ENCODE measurements at places on chromosomes 16 and 17.

GRCh38 chr17:66002063-66002585 is 189.8 kb downstream of the CEP112 start:
- DNase-seq: no peak

DNA sequence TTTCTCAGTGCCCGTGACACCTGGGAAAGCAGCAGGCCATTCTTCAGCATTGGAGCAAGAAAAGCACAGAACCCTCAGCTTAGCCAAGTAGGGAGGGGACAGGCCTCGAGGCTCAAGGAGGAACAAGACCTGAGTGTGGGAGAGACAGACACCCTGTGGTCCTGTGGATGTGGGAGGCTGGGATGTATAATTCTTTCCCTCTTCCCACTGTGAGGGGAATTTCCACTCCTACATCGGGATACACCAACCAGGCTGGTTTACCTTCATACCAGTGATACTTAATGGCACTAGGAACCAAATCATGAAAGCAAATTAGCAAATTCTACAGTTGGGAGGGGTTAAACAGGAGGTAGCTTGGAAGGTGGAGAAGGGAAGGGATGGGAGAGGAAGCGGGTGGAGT is 41.7 kb downstream of the LYRM1 start:
- no peak for DNase-seq

DNA sequence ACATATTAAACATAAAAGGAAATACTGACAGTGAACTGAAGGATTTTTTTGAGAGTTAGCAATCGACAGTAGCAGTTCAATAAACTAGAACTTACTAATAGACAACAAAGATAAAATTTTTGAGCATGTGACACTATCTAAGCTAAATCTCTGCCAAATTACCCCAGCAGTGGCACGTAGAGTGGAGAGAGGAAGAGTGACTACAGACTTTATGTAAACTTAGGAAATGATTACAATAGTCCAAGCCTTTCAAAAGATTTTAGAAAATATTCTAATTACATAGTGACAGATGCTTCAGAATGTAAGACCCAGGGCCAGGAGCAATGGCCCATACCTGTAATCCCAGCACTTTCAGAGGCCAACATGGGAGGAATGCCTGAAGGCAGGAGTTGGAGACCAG is 52.4 kb downstream of the CFDP1 start:
- no peak for DNase-seq

DNA sequence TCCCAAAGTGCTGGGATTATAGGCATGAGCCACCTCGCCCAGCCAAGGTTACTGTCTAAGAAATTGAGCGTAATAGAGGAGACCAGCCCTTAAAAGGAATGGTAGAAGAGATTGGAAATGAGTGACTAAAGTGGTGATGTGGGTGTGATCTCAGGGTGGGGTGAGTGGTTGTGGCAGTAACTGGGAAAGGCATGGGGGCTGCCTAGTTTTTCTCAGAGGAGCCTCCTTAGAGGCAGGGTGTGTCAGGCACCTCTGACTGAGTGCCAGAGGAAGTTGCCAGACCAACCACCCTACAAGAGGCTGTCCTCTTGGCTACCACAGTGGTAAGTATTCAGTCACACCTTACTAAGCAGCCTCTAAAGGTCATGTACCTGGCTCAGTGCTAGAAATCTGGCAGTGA is 8.9 kb downstream of the DUS2 start:
- DNase-seq: no peak

GRCh38 chr17:82272495-82273326 is 789 bp downstream of the CSNK1D start:
- DNase-seq: no peak
